ENCODE measurements at places on chromosomes 3 and 15. TPM values are rescaled to one million over a fixed set of nuclear protein-coding genes. Genes with fewer than 3 reads are reported as not detected.

- no peak overlapping the region for H3K27ac ChIP-seq
- H3K36me3 ChIP-seq: no peaks in the 10 kb centered on the region
- DNase-seq: no peak
- H3K27me3 ChIP-seq: no peaks in the 10 kb centered on the region
- no peaks in the 10 kb centered on the region for H3K4me1 ChIP-seq
Observed at GRCh38 chr3:171307046-171307585, 153.1 kb downstream of the TNIK start.

Gene C15orf62
- 1.5 TPM for total RNA-seq

GRCh38 chr3:128336337-128337156, 130.1 kb downstream of the DNAJB8 start:
- no peaks in the 10 kb centered on the region for H3K36me3 ChIP-seq
- H3K4me3 ChIP-seq: no peak overlapping the region
- no peak overlapping the region for H3K27ac ChIP-seq
- no peak for DNase-seq
- no peaks in the 10 kb centered on the region for H3K27me3 ChIP-seq

GRCh38 chr3:112042842-112043280, 8.3 kb downstream of the TMPRSS7 start:
- peaks cover 19% of the 10 kb centered on the region for H3K4me1 ChIP-seq
- H3K36me3 ChIP-seq: no peaks in the 10 kb centered on the region
- H3K27me3 ChIP-seq: no peaks in the 10 kb centered on the region
- peak; percentile 18 for DNase-seq
- H3K4me3 ChIP-seq: no peak overlapping the region

GRCh38 chr3:54434756-54435155, 312.4 kb downstream of the CACNA2D3 start:
- no peak for DNase-seq
- no peak overlapping the region for H3K27ac ChIP-seq
- no peak overlapping the region for H3K4me3 ChIP-seq
- H3K27me3 ChIP-seq: peaks cover 16% of the 10 kb centered on the region

DNA sequence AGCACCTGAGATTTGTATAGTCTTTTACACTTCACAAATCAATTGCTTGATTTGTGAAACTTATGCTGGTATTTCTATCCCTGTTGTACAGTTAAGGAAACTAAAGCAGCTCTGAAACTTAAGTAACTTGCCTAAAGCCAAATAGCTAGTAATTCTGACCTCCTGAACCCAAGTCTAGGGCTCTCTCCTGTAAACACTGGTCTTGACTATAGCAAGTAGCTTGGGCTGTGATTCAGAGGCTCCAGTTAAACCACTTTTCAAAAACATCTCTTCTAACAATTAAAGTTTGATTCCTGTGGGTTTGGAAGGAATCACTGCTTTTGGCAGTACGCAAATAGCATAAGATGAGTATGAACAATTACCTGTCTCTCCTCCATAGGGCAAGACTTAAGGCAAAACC, 18.5 kb upstream of the CMTM8 start:
- H3K27me3 ChIP-seq: no peaks in the 10 kb centered on the region
- no peak overlapping the region for H3K4me3 ChIP-seq
- no peak overlapping the region for H3K27ac ChIP-seq
- peak; percentile 31 for DNase-seq

- peaks cover 43% of the 10 kb centered on the region for H3K4me1 ChIP-seq
- H3K36me3 ChIP-seq: peaks cover 32% of the 10 kb centered on the region
- DNase-seq: peak; percentile 67
- H3K4me3 ChIP-seq: peak overlapping the region; percentile 10
- no peaks in the 10 kb centered on the region for H3K27me3 ChIP-seq
Observed at GRCh38 chr15:71128939-71129562, 13.8 kb downstream of the THSD4 start.

GRCh38 chr15:44801364-44801763, 65.0 kb downstream of the TRIM69 start:
- no peak overlapping the region for H3K27ac ChIP-seq
- no peaks in the 10 kb centered on the region for H3K4me1 ChIP-seq
- H3K4me3 ChIP-seq: no peak overlapping the region
- peaks cover 69% of the 10 kb centered on the region for H3K27me3 ChIP-seq

- peaks cover 22% of the 10 kb centered on the region for H3K36me3 ChIP-seq
- no peaks in the 10 kb centered on the region for H3K4me1 ChIP-seq
- H3K4me3 ChIP-seq: no peak overlapping the region
Observed at GRCh38 chr3:155908086-155908485, 37.6 kb downstream of the GMPS start.

DNA sequence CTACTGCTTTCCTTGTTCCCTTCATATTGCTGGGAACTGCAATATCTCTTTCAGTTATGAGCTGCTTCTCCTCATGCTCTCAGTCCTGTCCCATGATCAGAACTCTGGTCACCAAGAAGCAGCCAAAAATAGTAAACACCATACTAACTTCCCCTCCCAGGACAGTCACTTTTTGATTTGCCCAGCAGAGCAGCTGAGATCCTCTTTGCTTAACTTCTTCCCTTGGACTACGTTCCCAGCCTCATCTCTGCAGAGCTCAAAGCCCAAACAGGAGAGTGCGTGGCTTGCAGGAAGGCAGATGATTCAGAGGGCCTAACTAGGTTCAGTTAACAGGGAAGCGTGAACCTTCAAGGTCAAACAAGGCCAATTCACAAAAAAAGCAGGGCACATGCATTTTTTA, 153.2 kb downstream of the CTNNB1 start:
- H3K36me3 ChIP-seq: no peaks in the 10 kb centered on the region
- H3K4me3 ChIP-seq: no peak overlapping the region
- DNase-seq: no peak
- H3K4me1 ChIP-seq: no peaks in the 10 kb centered on the region
- no peak overlapping the region for H3K27ac ChIP-seq

- no peak for DNase-seq
- H3K36me3 ChIP-seq: no peaks in the 10 kb centered on the region
- no peak overlapping the region for H3K4me3 ChIP-seq
- no peak overlapping the region for H3K27ac ChIP-seq
- H3K27me3 ChIP-seq: no peaks in the 10 kb centered on the region
Observed at GRCh38 chr15:74403588-74403919, 30.2 kb downstream of the SEMA7A start.

Gene MSL2
- total RNA-seq: 7.9 TPM

DNA sequence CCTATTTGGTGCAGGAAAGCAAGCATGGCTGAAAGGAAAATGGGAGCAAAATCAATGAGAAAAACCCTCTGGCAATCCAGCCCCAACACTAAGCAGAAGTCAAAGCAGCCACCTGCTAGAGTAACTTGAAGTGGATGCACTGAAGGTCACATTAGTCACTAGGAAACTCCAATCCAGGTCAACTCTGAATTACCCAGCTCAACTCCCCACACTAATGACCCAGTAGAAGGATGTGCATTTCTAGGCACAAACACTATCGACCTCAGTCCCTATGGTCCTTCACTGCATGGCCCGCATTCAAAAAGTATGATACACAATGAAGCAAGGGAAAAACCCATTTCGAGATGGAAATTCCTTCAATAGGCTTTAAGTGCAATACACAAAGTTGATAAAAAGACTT, 80.6 kb downstream of the RAD18 start:
- H3K4me3 ChIP-seq: no peak overlapping the region
- no peak overlapping the region for H3K27ac ChIP-seq
- no peak for DNase-seq
- no peaks in the 10 kb centered on the region for H3K27me3 ChIP-seq
- H3K4me1 ChIP-seq: peaks cover 19% of the 10 kb centered on the region

Gene TUBGCP4
- total RNA-seq: 40.6 TPM

DNA sequence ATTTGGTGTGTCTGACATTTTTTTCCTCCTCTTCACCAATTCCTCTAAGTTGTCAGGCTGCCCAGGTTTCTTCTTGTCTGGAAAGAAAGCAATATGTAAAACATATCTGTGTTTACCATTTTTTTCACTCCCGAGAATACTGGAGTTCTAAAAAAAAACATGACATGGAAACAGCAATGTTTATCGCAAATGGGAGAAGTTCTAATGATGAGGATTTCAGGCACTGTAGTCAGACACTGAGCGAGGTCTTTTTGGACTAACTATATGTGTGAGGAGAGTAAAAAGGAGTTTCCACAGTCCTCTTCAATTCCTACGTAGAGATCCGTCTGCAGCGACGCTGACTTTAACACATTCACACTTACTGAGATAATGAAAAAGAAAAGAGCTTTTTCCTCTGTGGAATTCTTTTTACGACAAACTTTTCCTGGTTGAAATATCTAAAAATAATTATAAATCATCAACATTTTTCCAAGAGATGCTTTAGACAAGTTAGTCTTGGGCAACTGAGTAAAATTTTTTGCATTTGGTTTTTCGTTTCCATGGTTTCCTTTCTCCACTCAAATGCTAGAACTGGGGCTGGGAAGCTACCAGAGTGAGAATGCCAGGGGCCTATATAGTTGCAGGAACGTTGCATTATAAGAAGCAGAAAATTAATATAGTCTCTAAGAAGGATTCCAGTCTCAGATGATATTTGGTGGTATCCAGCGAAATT, 8.4 kb upstream of the SETMAR start:
- H3K4me1 ChIP-seq: no peaks in the 10 kb centered on the region
- H3K27ac ChIP-seq: no peak overlapping the region
- no peak for DNase-seq
- H3K36me3 ChIP-seq: no peaks in the 10 kb centered on the region

DNA sequence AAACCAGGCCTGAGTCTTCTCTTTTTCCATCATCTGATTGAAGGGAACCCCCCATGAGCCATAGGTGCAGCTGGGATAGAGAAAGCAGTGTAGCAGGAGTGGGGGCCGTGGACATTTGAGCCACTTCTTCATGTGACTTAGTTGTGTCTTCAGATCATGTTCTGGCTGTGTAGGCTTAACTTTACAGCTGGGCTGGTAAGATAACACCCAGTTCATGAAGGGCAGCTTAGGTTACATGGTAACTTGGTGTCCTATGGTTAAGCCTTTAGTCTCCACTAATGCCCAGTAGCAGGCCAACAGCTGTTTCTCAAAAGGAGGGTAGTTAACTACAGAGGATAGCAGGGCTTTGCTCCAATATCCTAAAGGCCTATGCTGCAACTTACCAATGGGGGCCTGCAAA, 11.4 kb upstream of the SNRPN start:
- H3K4me3 ChIP-seq: no peak overlapping the region
- no peak overlapping the region for H3K27ac ChIP-seq
- no peaks in the 10 kb centered on the region for H3K27me3 ChIP-seq

- H3K27me3 ChIP-seq: no peaks in the 10 kb centered on the region
- peaks cover 10% of the 10 kb centered on the region for H3K36me3 ChIP-seq
- peak overlapping the region; percentile 94 for H3K27ac ChIP-seq
Observed at GRCh38 chr3:153160451-153161137, 1.4 kb upstream of the RAP2B start.

DNA sequence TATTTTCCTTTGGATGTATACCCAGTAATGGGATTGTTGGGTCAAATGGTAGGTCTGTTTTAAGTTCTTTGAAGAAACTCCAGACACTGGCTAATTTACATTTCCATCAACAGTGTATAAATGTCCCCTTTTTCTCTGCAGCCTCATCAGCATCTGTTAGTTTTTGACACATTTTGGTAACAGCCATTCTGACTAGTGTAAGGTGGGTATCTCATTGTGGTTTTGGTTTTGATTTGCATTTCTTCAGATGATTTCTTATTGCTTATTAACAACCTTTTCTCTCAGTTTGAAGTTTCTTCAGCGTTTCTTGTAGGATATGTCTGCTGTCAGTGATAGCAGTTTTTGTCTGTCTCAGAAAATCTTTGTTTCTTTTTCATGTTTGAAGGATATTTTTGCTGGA, 15.4 kb downstream of the GALK2 start:
- H3K4me1 ChIP-seq: peaks cover 4% of the 10 kb centered on the region
- no peak overlapping the region for H3K27ac ChIP-seq
- no peak for DNase-seq
- H3K36me3 ChIP-seq: no peaks in the 10 kb centered on the region
- H3K4me3 ChIP-seq: no peak overlapping the region

- no peak overlapping the region for H3K4me3 ChIP-seq
- no peak overlapping the region for H3K27ac ChIP-seq
- DNase-seq: peak; percentile 39
- no peaks in the 10 kb centered on the region for H3K36me3 ChIP-seq
- H3K4me1 ChIP-seq: no peaks in the 10 kb centered on the region
- H3K27me3 ChIP-seq: no peaks in the 10 kb centered on the region
Observed at GRCh38 chr3:175399156-175399840, 540.2 kb downstream of the NAALADL2 start.

DNA sequence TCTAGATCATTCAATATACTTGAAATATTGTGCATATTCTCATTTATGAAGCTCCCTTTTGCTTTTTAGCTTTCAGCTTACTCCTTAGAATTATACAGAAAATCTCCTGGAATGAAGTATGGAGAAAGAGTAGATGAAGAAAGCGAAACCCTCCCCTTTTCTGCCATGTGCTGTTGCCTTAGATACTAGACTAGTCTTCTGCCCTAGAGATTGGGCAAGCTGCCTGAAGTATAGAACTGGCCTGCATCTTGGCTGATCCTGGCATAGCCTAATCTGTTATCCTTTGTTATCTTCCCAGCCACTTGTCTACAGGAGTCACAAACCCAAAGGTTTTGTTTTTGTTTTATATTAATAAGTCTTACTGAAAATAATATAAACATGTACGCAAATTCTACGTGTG, 138.8 kb downstream of the RBPMS2 start:
- H3K27me3 ChIP-seq: no peaks in the 10 kb centered on the region
- DNase-seq: no peak
- no peaks in the 10 kb centered on the region for H3K4me1 ChIP-seq
- no peak overlapping the region for H3K4me3 ChIP-seq
- H3K36me3 ChIP-seq: no peaks in the 10 kb centered on the region

DNA sequence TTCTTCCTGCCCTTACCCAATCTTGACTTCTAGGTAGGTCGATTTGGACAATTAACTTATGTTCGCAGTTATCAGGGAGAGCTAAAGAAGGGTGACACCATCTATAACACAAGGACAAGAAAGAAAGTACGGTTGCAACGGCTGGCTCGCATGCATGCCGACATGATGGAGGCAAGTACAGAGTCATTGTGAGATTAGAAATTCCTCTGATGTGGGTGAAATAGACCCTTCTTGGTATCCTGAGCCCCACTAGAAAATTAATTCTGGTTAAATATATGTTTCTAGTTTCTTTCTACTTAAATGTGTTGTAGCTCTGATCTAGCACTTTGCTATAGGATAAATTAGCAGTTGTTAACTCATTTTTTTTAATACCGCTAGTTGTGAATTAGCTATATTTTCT, 13.6 kb downstream of the LXN start:
- no peaks in the 10 kb centered on the region for H3K27me3 ChIP-seq
- H3K36me3 ChIP-seq: peaks cover 48% of the 10 kb centered on the region
- no peak overlapping the region for H3K4me3 ChIP-seq

DNA sequence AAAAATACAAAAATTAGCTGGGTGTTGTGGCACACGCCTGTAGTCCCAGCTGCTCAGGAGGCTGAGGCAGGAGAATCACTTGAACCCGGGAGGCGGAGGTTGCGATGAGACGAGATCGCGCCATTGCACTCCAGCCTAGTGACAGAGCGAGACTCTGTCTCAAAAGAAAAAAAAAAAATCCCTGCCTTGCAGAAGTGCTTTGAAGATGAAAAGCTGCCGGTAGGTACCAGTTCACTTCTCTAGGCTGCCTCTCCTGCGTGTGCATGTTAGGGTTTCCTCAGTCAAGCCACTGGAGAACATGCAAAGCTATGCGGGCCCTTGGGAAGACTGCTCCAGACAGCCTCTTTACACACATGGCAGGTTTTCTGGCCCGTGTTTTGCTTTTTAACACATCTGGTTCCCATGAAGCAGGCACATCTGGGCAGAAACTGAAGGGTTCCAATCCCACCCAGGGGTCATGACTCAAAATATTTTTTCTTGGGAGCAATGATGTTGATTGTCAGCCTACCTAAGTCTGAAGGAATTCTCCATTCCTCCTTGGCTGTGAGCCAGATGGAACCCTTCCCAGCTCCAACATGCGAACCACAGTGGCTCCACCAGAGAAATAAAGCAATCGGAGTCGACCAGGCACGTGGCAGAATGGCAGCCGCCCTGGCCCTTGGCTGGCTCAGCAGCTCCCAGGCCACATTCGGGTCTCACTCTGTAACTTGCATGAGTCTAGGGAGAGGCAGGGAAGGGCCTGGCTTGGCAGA, 29.6 kb downstream of the MGLL start:
- peaks cover 10% of the 10 kb centered on the region for H3K36me3 ChIP-seq
- no peaks in the 10 kb centered on the region for H3K27me3 ChIP-seq
- H3K27ac ChIP-seq: no peak overlapping the region
- H3K4me1 ChIP-seq: peaks cover 34% of the 10 kb centered on the region
